ENCODE measurements at places on chromosomes 12 and 14.

- DNase-seq = no peak
Observed at GRCh38 chr14:86780876-86781510, 1212.0 kb downstream of the GALC start.

GRCh38 chr12:44848703-44849085 lies 27.4 kb downstream of the NELL2 start:
- DNase-seq = no peak

GRCh38 chr12:24027352-24027751 lies 77.9 kb upstream of the SOX5 start:
- no peak for DNase-seq

GRCh38 chr14:56180754-56181542 lies 62.7 kb downstream of the PELI2 start:
- DNase-seq = no peak

DNA sequence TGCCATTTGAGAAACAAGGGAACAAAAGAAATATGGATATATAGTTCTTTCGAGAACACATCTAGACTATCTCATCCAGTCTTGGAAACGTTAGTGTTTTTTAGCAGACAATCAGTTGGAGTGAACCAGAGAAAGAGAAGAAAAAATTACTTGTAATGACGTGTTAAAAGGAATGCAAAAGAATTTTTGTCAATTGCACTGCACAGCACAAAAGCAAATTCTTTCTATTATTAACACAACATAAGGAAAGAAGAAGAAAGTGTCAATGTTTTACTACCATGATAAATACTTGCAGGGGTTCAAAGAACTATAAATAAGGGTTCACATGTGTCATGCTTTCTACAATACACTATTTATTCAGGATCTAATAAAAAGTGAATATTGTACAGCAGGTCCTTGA lies 27.5 kb upstream of the GSG1 start:
- no peak for DNase-seq

- DNase-seq = no peak
Observed at GRCh38 chr14:104239185-104239775, 100.9 kb downstream of the KIF26A start.

GRCh38 chr12:52197371-52198231 lies 5.8 kb upstream of the KRT80 start:
- peak; percentile 65 for DNase-seq

- peak; percentile 33 for DNase-seq
Observed at GRCh38 chr12:8499616-8500015, 13.7 kb upstream of the CLEC4D start.

DNA sequence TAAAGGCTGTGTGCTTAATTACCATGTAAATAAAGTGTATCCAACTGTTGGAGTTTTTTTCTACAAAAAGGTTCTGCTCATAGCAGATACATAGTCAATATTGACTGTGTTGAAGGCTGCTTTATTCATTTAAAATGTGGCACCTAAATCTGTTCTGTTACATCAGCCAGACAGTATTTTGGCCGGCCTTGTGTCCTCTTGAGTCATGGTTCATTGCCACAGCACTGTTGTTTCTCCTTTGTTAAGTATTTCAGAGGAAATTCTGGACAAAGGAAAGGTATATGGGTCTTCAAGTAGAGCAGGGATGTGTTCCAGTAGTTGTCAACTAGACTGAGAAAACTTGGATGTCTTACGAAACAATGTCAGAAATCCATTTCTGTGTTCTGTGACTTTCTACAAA lies 95.5 kb downstream of the SLC38A6 start:
- DNase-seq = no peak

DNA sequence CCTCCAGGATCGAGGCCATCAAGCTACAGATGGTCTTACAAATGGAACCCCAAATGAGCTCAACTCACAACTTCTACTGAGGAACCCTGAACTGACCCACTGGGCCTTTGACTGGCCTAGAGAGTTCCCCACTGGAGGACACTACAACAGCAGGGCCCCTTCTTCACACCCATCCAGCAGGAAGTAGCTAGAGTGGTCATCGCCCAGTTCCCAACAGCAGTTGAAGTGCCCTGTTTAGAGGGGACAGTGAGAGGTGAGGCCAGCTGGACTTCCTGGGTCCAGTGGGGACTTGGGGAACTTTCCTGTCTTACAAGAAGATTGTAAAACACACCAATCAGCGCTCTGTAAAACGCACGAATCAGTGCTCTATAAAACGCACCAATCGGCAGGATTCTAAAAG lies 247.9 kb upstream of the BTG1 start:
- DNase-seq = peak; percentile 39

GRCh38 chr12:14995583-14996425 lies 23.0 kb downstream of the PDE6H start:
- peak; percentile 79 for DNase-seq

GRCh38 chr14:26597071-26597588 lies 703 bp downstream of the NOVA1 start:
- no peak for DNase-seq

DNA sequence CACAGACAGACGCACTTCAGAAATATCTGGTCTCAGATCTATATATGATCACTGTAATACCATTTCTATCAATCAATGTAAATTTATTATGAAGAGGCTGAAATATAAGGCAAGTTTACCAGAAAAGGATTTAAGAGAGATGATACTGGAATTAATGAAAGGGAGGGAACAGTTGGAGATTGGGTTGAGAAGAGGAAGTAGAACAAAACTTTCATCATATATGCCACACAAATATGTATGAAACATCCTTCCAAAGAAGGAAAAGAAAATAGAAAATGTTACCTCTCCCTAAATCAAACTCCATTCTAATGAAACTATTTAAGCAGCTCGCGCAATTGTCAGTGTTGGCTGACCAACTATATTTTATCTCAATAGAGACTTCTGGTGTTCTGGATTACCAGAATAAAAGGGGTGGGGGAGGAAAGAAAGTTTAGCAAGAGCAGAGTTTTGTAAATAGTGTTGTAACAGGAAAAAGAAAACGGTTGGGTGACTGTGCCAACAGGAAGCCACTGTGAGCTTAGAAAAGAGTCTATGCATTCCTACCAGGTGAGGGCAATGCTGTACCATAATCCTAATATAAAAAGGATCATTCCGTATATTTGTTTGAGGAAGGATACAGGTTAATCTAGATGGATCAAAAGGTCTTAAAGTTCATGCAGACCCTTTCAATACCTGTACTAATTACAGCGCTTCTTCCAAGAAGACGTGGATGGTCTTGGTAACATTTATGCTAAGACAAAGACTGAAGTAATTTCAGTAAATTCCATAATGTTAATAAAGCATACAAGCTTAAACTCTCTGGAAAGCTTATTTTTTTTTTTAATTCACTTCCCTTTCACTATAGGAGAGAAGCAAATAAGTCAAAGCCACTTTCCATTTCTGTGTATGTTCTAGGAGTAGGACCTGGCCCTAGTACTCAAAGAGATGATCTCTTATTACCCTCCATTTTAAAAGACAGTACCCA lies 14.5 kb upstream of the LLPH start:
- DNase-seq = peak; percentile 95

DNA sequence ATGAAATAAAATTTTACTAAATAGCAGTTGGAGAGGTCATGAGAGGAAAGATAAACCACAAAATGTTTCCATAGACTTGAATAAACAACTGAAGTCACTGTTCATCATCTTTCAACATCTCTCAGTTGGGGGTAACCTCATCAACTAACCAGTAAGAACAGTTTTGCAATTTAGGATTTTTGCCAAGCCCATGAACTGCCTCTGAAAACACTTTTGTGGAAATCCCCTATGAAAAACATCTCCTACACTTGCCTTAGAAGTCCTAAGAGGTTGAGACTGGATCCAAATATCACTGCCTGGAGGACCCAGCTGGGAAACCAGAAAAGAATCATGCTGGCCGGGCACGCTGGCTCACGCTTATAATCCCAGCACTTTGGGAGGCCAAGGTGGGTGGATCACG lies 273.1 kb downstream of the C12orf50 start:
- DNase-seq = no peak

DNA sequence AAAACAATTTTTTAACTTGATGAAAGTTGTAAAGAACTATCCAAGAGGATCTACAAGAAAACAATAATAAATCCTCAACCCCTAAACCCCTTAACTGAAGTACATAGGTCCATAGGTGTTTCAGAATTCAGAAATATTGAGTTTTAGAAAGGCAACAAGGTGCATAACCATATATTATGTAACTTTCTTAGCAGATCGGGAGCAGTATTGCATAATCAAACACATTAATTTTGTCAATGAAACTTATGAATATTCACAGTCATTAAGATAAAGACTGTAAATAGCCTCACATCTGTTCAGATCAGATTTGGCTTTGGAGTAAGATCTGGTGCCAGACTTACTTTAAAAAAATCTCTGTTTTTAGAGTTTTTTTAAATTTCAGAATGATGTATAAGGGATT lies 647.1 kb upstream of the FLRT2 start:
- no peak for DNase-seq

DNA sequence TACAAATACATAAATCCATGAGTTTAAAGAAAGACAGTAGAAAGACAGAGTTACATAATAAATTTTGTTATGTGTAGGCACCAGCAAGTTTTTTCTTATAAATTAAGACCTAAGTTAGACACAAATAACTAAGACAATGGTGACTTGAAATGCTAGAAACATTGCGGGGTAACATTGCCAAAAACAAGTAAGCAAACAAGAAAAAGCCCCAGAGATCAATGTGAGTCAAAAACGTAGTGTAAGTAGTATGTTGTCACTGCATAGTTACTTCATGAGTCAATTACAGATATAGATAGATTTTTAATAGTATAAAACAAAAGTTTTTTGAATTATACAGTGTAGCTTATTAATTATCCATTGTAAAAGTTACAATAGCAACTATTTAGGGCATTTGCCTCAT lies 83.4 kb downstream of the CNTN1 start:
- DNase-seq = no peak

DNA sequence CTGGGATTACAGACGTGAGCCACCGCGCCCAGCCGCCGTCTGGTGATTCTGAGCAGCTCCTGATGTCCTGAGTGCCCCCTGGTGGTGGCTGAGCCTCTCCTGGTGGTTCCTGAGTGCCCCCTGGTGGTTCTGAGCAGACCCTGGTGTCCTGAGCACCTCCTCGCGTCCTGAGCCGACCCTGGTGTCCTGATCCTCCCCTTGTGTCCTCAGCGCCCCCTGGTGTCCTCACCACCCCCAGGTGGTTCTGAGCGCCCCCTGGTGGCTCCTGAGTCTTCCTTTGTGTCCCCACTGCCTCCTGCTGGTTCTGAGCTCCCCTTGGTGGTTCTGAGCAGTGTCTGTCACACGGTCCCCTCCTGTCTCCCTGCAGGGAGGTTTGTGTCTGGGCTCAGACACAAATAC lies 1304.9 kb downstream of the TMEM121 start:
- peak; percentile 82 for DNase-seq

GRCh38 chr12:132085291-132085635 lies 58.9 kb downstream of the DDX51 start:
- DNase-seq = peak; percentile 71

DNA sequence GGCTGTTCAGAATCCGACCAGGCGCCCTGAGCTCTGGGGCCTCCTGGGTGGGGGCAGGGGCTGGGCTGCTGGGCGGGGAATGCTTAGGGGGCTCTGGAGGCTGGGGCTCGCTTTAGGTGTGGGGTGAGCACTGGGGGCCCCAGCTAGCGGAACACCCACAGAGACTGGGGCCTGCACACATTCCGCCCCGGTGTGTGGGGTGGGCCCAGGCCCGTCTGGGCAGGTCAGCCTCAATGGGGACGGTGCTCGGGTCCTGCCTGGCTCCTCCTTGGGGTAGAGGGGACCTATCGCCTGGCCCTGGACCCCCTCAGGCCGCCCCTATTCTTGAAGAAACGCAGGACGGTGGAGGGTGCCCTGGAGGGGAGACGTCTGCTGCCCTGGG lies 364.8 kb downstream of the TMEM121 start:
- DNase-seq = no peak

- no peak for DNase-seq
Observed at GRCh38 chr12:68306564-68306963, 25.6 kb downstream of the MDM1 start.

DNA sequence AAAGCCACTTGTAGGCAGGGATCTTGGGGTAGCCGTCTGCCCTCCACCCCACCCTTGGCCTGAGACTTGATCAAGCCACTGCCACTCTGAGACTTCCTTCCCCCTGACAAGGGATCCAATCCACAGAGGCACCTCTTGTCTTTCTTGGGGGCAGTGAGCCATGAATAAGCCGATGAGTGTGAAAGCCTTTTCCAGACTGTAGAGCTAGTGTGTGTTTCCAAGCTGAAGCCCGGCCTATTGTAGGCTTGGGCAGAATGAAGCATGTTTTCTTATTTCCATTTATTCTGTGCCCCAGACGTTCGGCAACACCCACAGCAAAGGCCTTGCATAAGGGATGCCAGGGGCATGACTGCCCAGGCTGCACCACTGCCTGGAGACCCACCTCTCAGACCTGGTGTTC lies 991.6 kb downstream of the BCL11B start:
- no peak for DNase-seq

- no peak for DNase-seq
Observed at GRCh38 chr12:17456486-17456885, 633.5 kb downstream of the RERGL start.

DNA sequence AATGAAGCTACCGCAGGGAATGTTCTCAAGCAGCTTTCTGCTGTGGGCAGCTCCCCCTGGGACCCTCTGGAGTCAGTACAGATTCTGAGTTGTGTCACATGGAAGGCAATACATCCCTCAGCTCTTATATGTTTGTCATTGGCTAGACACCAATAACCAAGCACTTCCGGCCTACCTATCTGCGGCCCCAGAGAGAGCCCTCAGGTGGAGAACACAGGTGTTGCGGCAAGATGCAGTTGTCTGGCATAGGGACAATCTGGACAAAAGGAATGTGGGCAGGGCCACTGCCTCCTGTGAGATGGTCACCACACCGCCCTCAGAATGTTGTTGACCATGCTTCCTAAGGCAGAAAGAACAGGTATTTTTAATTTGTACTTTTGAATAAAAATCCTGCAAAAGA lies 118.7 kb downstream of the BRMS1L start:
- no peak for DNase-seq

- DNase-seq = no peak
Observed at GRCh38 chr14:34246206-34246605, 215.8 kb downstream of the SPTSSA start.

DNA sequence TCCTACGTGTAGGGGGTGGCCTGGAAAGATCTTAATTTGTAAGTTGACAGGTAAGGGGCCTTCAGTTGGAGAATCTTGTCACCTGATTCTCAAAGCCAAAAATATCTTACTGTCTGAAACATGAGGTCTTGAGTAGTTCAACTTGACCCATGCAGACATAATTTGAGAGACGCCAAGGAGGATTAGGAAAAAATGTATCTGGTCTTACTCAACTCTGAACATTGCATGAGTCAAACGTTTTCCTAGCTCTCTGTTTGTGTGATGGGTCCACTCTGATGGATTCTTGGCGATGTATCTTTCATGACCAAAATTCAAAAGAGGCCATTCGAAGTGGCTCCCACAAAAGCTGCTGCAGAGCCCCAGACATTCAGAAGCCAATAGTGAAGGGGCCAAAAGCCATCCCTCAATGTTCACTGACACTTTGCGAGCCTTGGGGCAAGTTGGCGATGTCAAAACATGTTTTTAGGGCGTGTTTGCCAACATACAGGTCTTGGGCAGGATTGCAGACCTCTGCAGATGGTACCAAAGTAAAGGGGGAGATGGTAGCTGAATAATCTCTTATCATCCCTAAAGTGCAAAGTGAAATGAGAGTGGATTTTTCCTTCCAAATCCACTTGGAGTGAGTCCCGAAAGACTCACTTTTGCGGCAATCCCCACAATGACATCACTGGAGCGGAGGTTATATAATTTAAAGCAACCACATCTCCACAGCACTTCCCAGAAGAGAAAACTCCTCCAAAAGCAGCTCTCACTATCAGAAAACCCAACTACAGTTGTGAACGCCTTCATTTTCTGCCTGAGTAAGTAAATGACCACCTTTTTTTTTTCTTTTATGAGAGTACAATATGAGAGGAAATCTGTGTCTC lies at the start of gene BDKRB1:
Gene BDKRB1 (plus strand): TSS at position 710 of the 866 bp plus-strand sequence. CDS start 7,473 bp downstream, outside the sequence.
- no peak for DNase-seq

GRCh38 chr12:52686756-52687487 lies 6.7 kb upstream of the KRT1 start:
- DNase-seq = no peak
